Fibroblast of villous mesenchyme (primary cell): ENCODE measurements at places on chromosomes 5 and 9.
A peak's percentile ranks its signal among the peaks of the same experiment; 100 is the strongest.

DNA sequence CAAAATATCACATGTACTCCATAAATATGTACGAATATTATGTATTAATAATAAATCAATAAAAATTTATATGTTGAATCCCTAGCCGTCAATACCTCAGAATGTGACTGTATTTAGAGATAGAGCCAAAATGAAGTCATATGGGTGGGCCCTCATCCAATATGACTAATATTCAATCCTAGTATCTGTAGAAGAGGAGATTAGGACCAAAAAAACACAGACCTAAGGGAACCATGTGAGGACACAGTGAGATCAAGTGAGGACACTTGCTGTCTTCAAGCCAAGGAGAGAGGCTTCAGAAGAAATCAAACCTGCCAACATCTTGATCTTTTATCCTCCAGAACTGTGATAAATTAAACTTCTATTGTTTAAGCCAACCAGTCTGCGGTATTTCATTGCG is 3.7 kb upstream of the AMACR start:
- DNase-seq: no peak

- DNase-seq: peak; percentile 68
Observed at GRCh38 chr5:36728697-36729543, 122.5 kb downstream of the SLC1A3 start.

GRCh38 chr5:133868946-133869518 is 99.4 kb downstream of the C5orf15 start:
- peak; percentile 73 for DNase-seq

DNA sequence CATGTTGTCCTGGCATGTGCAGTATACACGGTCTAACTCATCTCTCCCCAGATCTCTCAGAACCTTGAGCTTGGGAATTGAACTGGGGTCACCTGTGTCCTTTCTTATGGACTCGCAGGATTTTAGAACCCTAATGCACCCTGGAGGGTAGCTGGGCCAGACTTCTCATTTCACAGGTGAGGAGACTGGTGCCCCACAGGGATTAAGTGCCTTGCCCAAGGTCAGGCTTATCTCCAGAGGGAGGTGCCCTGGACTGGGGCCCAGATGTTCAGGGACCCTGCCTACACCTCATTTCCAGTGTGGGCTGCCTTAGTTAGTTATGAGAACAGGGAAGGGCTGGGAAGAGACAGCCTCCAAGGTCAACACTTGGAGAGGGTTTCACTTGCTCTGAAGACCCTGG is 4.0 kb upstream of the NUP214 start:
- DNase-seq: no peak

DNA sequence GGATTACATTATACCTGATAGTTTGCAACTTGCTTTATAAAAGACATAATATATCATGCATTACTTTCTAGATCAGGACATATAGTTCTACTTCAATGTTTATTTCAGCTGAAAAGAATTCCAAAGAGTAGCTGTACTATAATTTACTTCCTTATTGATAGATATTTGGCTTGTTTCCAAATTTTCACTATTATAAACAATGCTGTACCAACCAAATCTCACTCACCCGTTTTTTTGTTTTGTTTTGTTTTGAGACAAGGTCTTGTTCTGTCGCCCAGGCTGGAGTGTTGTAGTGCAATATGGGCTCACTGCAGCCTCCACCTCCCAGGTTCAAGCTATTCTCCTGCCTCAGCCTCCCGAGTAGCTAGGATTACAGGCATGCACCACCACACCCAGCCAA is 132.7 kb downstream of the GNAQ start:
- DNase-seq: no peak

- peak; percentile 95 for DNase-seq
Observed at GRCh38 chr5:151805414-151806223, 33.9 kb downstream of the G3BP1 start.

DNA sequence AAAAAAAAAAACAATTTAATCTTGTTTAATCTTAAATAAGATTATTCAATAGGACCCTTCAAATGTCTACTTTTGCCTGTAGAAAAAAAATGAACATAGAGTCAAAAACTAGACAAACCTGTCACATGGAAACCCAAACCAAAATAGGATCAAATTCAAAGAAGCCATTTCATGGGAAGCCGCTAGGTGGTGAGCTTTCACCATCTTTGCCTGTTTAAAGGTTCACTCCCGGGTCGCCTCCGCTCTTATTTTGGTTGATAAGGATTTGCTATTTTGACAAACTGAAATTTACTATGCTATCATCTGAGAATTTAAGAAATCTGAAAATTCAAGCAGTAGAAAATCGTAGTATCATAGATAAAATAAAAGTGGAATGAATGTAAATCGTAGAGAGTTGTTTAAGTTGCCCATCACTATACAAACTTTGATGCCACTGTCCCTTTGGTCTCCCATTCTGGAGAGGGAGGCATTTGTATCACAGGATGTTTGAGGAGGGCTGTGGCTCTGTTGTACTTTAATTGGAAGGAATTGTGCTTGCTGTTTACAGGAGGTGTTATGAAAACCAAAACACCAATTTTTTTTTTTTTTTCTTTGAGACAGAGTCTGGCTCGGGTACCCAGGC is 43.5 kb upstream of the DNAH5 start:
- peak; percentile 69 for DNase-seq

GRCh38 chr5:170722316-170722715 is 61.2 kb upstream of the GABRP start:
- DNase-seq: no peak

- peak; percentile 55 for DNase-seq
Observed at GRCh38 chr5:56639476-56639875, 175.9 kb upstream of the MAP3K1 start.

- peak; percentile 94 for DNase-seq
Observed at GRCh38 chr5:82147860-82148573, 130.1 kb downstream of the RPS23 start.

DNA sequence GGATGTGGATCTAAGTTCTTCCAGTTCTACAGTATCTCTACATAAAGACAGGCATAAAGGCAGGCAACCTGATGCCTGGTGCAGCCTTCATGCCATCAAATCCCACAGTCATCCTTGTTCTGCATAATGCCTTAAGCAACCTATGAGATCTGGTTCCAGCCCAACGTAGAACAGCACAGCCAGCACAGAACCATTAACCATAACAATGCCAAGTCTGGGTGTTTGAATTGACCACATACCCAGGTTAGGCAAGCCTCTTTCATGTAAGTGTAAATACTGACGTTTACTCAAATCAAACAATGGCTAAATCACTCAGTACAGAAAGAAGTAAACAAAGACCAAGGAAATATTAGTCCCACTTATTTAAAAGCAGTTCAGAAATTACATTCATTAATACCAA is 195.0 kb downstream of the ADAMTSL1 start:
- DNase-seq: no peak

GRCh38 chr5:52875827-52876226 is 88.1 kb downstream of the ITGA1 start:
- peak; percentile 50 for DNase-seq

GRCh38 chr5:98777295-98777694 is 3.8 kb downstream of the RGMB start:
- DNase-seq: no peak

GRCh38 chr9:128106940-128107467 is 20.5 kb downstream of the PTGES2 start:
- DNase-seq: no peak

DNA sequence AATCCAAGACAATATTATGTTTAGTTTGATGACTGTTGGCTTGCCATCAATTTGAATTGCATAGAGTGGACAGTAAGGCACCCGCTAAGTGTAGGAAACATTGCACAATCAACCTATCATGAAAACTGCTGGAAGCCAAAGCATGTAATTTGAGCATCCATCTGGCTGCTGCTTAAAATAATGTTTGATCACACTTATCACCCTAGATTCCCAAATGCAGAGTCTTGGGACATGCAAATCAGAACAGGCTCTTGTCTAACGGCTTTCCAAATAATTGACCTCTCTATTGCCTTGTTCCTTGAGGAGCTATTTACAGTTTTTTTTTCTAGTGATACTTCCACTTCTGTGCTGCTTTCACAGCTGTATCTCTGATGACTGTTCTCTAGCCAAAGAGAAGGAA is 342.1 kb downstream of the PRR16 start:
- peak; percentile 59 for DNase-seq

DNA sequence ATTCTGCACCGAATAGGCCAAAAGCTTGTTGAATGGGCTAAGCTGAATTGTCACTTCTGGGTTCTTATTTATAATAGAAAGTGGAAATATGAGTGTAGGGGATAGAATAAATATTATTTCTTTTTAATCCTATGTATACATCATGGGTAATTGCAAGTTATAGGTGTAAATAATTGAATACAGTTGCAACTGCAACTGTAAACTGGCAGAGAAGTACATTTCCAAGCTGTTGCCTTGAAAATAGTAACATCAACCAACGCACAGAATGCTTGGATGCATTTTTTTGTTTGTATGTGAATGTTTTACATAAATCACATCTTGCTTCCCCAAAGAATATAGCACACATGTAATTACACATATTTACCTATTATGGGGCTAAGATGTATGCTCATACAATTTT is 234.1 kb downstream of the NNT start:
- DNase-seq: no peak

DNA sequence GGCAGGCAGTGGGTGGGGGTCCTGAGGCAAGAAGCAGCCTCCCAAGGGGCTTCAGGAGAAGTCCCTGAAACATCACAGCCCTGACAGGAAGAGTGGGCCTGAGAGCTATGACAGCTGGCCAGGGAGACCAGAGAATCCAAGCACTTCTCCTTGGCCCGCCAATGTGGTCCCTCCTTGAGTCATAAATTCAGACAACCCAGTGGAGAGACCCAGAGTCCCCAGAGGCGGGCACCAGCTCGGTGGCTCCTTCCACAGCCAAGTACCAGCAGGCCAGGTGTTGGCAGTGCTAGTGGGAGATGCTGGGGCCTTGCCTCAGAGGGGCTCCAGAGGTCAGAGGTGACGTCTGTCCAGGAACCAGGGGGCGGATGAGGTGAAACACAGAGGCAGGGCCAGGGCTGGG is 1.6 kb upstream of the DOK3 start:
- no peak for DNase-seq

- DNase-seq: no peak
Observed at GRCh38 chr5:142810743-142811290, 40.6 kb downstream of the ARHGAP26 start.

DNA sequence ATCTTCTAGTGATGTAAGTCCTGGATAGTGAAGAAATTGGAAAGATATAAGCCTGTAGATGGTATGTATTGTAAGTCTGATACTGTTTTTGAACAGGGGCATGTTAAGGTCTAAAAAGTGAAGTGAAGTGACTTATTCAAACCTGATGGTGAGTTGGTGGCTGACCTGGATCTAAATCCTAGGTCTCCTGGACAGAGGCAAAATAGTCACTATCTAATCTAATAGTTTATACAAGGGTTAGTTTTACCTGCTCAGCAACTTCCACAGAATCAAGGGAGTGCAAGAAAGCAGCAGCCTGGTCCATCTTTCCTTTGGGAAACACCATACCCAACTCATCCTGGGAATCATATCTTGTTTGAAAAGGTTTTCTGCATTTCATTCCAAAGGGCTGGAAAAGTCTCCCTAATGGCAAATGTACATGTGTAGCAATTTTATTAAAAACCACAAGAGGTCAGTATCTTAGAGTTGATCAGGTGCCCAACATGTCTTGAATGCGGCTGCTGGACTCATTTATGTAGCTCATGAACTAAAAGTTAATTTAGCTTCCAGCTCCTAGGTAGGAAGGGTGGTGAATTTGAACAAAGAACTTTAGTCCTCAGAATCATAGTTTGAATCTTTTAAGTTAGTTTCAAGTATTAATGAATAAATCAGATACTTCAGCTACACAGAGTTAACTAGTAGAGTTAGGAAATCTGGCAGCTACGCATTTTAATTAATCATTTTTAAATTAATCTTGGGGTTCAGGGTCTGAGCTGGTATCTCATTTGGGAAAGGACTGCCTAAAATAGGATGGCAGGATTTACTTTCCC is 26.0 kb downstream of the SKP2 start:
- peak; percentile 63 for DNase-seq

DNA sequence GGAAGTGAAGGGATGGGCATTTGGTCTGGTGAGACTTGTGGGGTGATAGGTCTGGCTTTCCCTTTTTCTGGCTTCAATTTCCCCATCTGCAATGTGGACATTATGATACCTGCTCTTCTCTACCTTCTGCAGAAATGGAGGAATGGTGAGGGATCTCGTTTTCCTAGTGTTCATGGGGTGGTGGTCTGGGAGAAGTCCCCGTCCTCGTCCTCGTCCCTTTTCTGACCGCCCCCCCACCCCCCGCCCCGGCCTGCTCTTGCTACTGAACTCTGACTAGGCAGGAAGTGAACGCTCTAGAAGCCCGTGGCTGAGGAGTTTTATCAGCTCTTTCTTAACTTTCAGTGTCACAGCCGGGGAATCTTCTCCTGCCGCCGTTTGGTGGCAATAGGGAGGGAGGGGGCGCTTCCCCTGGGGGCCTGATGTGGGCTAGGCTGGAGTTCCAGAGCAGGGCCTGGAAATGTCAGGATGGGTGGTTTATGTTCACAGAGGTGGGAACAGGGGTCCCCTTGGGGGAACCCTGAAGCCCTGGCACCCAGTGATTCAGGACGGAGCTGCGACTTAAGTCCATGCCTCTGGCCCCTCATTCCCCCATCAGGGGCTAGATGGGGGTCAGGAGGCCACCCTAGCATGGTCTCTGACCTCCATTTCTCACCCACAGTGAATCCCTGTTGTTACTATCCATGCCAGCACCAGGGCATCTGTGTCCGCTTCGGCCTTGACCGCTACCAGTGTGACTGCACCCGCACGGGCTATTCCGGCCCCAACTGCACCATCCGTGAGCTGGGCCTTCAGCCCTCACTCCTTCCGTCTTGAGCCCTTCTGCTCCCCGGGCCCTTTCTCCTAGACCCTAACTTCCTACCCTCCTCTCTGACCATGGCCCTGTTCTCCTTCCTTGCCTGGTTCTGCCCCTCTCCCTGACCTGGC is 6.7 kb downstream of the PTGS1 start:
- peak; percentile 24 for DNase-seq

- DNase-seq: no peak
Observed at GRCh38 chr9:34685591-34685990, 5.5 kb downstream of the CCL19 start.

DNA sequence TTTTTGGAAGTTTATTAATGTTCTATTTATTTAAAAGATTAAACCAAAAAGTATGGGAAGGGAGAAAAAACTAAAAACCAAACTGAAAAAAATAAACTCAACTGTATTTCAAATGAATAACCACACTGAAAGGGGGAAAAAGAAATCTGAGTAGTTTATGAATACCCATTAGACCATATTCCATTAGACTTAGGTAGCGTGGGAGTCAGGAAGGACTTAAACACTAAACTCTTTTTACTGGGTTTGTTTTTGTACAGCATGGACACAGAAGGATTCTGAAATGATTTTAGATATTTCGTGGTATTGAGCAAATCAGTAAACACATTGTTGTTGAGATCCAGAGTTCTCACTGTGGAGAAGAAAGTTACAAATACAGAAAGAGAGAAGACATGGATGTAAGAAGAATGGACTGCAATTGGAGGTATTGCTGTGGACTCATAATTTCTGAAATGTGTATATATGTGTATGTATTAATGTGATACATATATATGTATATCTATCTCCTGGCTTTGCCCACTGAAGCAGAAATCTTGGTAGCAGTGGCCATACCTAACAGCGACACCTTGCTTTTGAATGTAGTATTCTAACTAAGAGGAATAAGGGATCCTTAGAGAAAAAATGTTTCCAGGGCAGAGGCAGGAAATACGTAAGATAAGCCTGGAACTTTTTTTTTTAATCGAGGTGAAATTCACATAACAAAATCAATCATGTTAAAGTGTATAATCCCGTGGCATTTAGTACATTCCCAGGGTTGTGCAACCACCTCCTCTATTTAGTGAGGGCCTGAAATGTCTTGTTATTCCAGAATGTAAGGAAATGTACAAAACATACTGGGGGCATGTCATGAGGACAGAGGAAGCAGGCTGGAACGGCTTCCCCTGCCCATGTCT is 228.8 kb downstream of the SMARCA2 start:
- peak; percentile 59 for DNase-seq

- no peak for DNase-seq
Observed at GRCh38 chr9:111966124-111966723, 69.6 kb downstream of the UGCG start.
